ENCODE measurements at places on chromosomes 3 and 15.
A peak's percentile ranks its signal among the peaks of the same experiment; 100 is the strongest.

DNA sequence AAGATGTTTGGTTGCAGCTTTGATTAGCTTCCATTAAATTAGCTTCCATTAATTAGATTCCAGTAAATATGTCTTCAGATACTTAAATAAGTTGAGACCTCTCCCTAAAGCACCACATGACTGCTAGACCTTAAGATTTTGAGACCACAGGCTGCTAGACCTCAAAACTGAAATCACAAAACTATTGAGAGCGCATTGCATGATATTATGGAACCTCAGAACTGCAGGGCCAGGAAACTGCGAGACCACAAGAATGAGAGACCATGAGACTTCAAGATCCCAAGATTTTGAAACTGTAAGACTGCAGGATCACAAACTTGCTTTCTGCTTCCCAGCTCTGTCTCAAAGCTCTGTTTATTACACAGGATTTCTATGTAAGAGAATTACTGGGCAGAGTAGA lies 87.4 kb downstream of the TRIM42 start:
- DNase-seq, result no peak

GRCh38 chr3:126459763-126460127 lies 15.9 kb downstream of the ZXDC start:
- DNase-seq, result no peak

- no peak for DNase-seq
Observed at GRCh38 chr15:23416349-23417276, 30.4 kb downstream of the GOLGA6L2 start.

DNA sequence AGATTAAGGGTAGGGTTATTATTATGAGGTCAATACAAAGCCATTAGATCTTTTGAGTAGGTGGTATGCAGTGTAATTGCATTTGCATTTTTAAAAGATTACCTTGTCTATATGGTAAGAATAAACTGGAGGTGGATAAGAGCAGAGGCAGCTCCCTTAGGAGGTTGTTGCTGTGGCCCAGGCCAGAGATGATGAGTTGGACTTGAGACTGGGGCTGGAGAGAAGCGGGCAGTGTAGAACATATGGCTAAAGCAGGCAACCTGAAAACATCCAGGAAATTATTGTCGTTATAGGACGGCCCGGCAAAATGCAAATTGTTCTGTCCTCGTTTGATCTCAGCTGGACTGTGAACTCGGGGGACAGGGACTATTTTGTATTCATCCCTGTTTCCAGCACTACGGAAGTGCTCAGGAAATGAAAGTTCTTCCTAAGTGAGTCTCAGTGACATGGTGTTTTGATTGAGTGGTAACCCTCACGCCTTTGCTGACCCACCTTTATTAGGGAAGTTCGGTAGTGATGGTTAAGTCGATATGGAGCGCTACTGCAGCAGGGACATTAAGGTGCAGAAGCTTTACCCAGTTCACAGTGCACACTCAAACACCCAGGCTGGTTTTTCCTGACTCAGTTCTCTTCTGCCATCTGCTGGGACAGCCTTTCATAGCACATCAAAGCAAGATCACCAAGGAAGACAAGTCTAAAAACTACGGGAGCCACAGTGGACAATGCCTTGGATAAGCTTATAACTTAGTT lies 27.2 kb upstream of the VPS33B start:
- peak; percentile 61 for DNase-seq

DNA sequence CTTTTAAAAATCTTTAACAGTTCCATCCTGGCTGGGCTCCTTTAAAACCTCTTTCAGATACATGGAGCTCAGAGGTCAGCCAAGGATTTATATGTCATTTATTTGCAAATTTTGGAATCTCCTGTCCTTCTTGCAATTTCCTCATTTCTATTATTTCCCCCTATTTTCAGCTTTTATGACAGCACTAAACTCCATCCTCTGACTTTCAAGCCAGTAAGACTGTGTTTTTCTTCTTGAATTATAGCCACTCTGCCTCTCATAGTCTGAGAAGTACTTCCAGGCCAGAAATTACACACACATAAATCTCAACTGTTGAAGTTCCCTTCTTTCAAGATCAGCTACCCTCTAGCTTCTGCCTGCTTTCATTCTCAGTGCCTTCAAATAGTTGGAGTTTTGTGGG lies 73.2 kb downstream of the IQCH start:
- no peak for DNase-seq

DNA sequence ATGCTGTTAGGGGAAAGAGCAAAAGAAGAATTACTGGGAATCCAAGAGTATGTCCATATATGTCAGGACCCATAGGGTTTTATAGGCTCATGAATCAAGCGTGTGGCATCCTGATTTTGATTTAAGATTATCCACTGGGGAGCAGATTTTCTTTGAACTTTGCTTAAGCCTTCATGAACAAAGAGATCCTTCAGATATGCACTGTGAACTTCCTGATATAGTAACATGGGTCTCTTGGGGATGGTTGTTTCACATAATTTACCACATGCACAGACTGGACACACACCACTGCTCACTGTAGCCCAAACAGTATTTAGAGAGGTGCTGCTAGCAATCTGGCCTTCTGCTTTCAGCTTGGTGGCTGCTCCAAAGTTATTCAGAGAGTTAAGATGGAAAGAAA lies 200.9 kb upstream of the ZPLD1 start:
- peak; percentile 15 for DNase-seq

DNA sequence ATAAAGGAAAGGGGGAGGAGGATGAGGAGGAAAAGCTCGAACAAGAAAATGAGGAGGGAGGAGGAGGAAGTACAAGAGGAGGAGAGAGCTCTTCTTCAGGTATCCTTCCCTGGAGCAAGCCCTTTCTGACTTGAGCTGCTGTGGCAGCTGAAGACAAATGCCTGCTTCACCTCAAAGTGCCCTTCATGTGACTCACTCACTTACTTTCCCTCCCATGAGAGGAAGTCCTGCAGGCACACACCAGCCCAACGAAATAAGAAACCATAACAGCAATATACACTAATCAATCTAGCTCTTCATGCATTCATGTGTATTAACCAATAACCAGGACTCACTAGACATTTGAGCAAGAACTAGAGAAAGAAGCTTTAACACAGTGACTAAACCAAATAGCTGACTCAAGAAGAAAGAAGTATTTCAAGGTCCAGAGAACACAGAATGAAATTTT lies 251.9 kb downstream of the IGSF11 start:
- no peak for DNase-seq

DNA sequence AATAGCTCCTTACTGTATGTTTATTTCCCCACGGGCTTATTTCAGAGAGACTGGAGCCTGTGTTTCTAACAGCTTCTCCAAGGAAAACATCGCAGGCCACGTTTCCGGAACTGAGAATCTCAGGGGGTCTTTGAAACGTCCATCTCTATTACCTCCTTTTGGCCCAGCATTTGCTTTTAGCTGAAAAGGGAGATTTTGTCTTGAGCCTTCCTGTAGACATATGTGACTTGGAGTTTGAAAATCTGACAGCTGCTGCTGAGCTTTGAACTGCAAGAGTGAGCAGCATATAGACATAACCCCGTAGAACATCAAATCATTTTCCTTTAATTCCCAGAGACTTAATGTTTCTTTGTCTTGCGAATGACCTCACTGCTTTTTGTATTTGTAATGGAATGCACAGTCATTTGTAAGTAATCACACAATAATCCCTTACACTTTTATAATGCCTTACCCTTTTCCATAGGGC lies 54.6 kb downstream of the LPP start:
- DNase-seq, result peak; percentile 84

DNA sequence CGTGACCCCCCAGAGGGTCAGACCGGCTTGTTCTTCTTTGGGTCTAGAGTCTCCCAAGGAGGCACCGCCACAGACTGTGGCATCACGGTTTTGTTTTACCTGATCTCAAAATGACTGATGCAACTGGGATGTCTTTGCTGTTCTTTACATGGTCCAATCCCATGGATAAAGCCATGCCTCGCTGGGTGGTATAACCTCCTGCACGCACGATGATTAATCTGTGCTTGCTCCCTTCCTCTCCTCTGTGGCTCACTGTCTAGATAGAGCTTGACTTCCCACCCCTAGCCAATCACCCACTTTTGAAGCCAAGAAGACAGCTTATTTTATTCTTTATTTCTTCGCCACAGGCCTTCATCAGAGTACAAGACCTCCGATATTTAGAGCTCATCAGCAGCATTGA lies 36.6 kb upstream of the RHO start:
- no peak for DNase-seq

DNA sequence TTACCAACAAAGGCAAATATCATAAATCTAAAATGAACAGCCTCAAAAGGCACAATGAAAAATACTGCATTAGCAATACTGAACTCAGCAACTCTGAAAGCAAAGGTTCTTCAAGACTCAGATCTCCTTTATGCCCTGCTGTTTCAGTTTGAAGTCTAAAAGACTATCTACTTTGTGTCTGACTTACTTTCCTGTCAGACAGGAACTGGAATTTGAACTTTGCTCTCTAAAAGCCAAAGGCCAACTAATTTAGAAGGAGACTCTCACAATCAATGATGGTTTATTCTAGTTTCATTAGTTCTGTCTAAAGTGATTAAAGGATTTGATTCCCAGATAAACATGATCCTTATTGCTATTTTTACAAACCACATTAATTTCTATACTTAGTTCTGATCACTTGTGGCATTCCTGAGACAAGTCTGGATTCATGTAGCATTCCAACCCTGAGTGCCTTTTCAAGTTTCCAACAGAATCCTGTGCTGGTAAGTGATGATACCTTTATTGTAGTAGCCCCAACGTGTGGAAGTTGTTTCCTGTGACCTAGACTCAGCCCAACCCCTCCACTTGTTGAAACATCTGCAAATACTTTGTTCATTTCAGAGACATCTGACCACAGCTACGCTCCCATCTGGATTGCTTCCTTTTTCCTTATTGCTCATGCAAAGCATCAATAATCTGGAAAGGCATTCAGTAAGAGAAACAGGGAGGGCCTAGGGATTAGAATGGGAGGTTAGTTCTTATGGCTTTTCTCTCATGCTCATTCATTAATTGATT lies 14.9 kb upstream of the LEKR1 start:
- DNase-seq, result peak; percentile 77

DNA sequence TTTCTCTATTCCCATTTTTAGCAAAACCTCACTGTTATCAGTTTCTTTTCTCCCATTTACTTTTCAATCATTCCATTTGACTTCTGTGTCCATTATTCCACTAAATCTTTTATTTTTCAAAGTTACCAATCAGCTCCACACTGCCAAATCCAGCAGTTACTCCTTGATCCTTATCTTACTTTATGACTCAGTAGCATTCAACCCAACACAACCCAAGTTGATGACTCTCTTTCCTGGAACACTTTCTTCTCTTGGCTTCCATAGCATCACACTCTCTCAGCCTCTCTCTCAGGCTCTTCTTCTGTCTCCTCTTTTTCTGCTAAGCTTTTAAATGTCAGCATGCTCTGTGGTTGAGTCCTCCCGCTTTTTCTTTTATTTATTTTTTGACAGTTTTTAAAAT lies 36.3 kb downstream of the RASGRP1 start:
- DNase-seq, result peak; percentile 83

- DNase-seq, result peak; percentile 5
Observed at GRCh38 chr15:98321896-98322295, 326.4 kb upstream of the IGF1R start.

DNA sequence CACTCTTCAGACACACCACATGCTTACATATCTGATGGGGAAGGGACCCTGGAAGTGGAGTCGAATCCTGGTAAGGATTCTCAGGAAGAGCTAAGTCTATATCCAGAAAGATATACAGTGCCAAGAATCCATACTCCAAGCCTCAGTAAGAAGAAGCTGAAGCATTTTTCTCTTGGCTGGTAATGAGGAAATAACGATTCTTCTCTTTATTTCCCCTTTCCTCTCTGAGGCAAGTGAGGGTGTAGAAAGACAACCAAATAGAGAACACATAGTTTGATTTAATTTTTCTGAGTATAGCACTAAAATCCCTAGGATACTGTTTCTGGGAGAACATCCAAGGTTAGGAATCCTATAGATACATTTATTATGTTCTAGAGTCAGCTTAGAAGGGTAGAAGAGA lies 857.3 kb downstream of the TUSC7 start:
- DNase-seq, result no peak

DNA sequence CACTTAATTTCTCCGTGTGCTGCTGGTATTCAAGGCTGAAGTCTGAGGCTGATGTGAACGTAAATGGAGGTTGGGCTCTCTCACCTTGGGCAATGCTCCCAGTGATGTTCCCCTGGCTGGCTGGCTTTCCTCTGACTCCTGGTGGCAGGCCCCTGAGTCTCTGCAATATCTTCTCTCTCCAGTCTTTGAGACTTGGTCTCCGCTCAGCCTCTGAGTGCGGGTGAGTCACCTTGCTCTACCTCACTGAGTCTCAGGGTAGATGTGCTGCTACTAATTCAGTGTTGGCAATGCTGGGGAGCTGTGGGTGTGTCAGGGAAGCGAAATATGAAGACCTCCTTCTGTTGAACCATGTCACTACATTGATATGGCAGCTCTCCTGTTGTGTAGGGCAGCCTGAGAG lies 31.3 kb upstream of the TRIM59 start:
- DNase-seq, result peak; percentile 65

DNA sequence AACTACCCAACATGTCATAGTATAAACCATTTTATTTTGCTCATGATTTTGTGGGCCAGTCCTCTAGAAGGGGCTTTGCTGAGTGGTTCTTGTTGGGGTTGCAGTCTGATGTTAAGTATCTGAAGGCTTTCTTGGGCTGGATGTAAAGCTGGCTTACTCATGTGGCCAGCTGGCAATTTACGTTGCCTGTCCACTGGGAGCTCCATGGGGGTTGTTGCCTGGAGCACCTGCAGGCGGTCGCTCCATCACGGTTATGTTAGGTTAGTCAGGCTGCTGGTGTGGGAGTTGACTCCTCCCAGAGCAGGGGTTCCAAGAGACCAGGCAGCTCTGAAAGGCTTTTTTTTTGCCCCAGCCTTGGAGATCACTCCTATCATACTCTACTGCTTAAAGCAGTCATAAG lies 98.1 kb downstream of the NR1D2 start:
- DNase-seq, result no peak

DNA sequence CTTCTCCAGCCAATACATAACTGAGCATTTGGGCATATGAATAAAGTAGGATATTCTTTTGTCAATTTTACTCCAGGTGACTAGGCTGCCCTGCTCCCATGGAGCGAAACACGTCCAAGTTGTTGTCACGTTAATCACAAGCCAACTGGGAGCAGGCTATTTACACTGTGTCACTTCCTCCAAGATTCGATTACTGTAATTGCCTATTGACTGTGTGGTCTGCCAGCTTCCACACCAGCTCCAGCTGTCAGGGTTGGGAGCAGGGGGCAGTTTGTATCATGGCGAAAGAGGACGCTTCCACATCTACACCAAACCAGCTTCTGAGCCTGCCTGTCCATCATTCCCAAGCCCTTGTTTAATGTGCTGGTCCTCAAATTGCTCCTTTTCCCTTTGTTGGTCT lies 89.2 kb upstream of the RORA start:
- DNase-seq, result no peak

DNA sequence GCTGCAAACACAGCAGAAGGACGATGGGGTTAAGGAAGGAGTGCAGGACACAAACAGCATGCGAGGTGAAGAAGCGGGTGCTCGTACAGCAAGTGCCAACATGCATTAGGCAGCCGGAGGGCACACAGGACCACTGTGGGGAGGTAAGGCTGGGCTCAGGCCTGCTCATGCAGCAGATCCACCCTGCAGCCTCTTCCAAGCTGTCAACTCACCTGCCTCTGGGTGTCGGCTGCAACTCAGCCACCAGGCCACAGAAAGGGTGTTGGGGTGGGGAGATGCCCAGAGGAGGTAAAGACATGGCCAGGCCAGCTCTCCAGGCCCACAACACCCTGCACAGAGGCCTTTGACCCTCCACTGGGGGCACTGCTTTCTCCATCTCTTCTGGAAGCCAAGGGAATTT lies 44.2 kb downstream of the TGM4 start:
- DNase-seq, result no peak
